ENCODE measurements at places on chromosomes 1 and 21. TPM values are rescaled to one million over a fixed set of nuclear protein-coding genes. Genes with fewer than 3 reads are reported as not detected.

The PIK3CD gene
- 19.8 TPM for total RNA-seq

GRCh38 chr1:244011271-244011670 lies 39.8 kb upstream of the ZBTB18 start:
- DNase-seq = peak; percentile 15

The S100A1 gene
- not detected for total RNA-seq

DNA sequence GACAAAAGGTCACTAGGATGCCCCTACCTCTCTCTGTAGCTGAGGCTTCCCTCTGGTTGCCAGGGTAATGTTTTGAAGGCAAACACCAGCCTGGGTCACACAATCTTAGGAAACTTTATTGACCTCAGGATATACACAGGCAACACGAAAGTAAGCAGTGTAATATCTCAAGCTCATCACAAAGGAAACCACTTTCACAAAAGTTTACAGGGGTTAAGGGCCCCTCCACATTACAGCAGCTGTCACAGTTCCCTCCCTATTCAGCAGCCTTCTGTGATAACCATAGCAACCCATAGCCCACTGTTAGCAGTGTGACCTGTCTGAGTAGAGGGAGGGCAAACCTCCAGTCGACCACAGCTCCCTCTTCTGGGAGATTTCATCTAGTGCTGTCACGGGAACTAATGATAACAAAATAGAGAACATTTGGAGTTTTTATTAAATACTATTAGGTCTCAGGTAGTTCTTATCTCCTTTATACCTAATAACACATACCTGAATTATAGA lies 149.8 kb downstream of the PTPRC start:
- no peak for DNase-seq

- DNase-seq = no peak
These were observed 12.3 kb downstream of the RNU1-2 start for GRCh38 chr1:16907870-16908758.

DNA sequence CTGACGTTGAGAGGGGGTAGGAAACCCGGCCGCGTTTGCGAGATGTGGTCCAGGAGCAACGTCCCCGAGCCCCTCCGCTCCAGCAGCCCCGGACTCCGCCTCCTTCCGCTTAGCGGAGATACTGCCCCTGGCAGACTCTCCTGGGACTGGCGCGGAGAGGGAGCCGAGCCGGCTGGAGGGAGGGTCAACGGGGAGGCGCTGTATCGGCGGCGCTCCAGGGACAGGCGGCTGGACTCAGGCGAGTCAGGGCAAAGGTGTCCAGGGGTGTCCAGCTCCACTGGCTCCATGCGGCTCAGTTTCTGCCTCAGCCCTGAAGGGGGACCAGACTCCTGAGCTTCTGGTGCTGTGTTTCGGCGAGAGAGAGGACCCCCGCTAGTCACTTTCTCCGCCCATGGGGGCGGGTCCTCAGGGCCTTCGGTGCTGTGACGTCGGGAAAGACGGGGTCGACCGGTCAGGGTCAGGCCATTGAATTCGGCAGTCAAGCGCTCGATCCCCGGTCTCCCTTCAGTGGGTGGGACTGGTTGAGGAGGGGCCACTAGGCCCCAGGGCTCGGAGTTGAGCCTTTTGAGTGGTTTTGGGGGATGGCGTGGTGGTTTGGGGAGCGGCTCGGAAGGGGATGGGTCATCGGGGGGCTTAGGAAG lies 2.8 kb upstream of the LIX1L start:
- peak; percentile 91 for DNase-seq

The MPL gene
- total RNA-seq = not detected

GRCh38 chr1:226763905-226764264 lies 24.8 kb upstream of the ITPKB start:
- peak; percentile 54 for DNase-seq

The RNPEP gene
- 23.3 TPM for total RNA-seq

- no peak for DNase-seq
These were observed 66.4 kb downstream of the GPR88 start for GRCh38 chr1:100604372-100604771.

DNA sequence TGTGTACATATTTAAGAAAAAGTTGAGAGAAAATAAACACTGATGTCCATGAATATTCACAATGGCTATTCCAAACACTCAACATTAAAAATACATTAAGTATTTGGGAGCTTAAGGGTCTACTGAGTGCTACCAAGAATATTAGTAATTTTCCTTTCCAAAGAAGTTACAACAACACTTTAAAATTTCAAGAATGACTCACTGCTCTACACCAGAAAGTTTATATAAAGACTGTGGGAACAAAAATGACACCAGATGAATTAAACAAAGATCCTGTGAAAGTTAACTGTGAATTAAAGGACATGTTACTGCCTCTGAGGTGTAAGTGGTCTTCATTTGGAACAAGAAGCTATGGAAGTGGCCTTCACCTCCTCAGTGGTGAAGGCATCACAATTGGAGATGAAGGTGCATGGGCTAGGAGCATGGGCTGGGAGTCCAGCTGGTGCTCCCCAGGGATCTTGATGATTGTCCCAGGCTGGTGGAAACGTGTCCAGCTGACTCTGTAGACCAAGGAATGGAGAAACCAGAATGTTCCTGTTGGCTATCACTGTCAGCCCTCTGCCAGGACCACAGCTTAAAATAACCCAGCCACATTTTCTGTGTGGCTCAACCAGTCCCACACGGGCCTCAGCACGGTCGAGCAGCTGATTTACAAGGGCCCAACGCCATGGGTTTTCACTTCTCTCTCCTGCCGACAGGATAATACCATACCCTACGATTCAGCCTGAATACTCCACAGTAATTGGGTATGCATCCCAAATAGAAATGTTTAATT lies 28.8 kb downstream of the TAF5L start:
- DNase-seq = peak; percentile 15

DNA sequence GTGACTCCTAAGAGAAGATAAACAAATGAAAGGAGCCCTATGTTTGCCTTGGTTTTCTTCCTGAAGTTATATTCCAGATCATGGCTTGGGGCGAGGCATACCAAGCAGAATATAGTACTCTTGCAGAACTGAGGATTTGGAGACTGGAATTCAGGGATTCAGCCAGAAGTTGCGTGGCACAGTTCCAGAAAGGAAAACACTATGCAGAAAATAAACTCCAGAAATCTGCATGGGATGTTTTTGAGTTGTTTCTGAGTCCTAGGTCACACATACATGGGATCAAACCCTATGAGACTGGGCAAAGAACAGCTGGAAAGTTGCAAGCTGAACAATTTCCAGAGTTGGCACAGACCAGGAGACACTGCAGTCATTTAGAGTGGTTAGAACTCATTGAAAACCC lies 42.9 kb upstream of the IFFO2 start:
- DNase-seq = peak; percentile 71

The FCRL2 gene
- not detected for total RNA-seq

The PCAT6 gene
- total RNA-seq = not detected

GRCh38 chr1:235784950-235785349 lies 81.8 kb downstream of the LYST start:
- no peak for DNase-seq

The KRTAP10-3 gene
- total RNA-seq = not detected

Data from stomach (tissue), 19 donors.